ENCODE measurements at places on chromosomes 5 and 9.
A peak's percentile ranks its signal among the peaks of the same experiment; 100 is the strongest.

DNA sequence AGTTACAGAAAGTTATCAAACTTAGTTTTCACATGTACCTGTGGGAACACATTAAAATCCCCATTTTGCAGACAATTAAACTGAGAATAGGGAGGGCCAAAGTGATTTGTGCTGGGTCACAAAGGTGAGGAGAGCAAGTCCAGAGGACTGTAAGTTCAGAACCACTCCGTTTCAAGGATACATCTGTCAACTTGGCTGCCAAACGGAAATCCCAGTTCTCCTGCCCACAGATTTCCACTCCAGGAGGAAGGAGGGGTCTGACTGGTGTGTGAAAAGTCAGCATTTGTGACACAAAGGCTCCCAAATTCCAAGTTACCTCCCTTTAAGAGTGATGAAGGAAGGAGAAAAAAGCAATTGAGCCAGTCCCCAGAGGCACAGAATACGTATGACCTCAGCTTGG lies 42.3 kb downstream of the PRELID2 start:
- no peak for DNase-seq

DNA sequence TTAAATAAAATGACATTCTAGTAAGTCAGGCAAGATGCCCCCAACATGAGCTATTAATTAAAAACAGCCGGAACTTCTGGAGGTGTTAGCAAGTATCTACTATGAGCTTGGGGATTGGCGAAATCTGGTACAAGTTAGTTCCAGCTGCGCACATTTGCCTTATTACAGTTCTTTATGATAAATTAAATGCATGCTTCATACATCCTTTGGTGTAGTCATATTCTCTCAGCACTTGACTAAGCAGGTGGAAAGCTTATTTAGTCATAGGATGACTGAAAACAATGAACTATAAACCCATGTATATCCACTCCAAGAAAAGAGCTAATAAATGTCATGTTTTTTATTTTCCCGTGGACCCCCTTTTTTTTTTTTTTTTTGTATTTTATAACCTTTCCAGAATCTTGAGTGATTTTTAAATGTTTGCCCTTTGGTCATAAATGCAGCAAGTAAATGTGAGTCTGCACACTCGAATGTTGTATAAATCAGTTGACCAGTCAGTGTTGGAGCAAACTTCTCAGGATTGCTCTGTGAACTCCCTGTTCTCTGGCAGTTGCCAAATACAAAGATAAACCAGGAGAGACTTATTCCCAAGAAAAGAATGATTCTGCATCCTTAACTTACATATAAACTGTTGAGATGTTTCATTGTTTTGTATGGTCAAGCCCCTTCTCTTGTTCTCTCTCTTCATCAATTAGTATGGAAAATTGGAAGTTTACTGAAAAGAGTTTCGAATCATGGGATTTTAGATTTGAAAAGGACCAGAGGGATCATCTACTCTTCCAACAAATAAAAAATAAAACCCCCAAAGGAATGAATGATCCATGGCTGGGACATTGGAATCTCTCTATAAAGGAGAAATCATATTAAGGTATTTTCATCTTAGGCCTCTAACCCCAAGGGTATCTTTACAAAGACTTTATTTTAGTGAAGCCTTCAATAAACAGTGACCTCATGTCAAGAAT lies 38.3 kb downstream of the PIK3R1 start:
- no peak for DNase-seq

DNA sequence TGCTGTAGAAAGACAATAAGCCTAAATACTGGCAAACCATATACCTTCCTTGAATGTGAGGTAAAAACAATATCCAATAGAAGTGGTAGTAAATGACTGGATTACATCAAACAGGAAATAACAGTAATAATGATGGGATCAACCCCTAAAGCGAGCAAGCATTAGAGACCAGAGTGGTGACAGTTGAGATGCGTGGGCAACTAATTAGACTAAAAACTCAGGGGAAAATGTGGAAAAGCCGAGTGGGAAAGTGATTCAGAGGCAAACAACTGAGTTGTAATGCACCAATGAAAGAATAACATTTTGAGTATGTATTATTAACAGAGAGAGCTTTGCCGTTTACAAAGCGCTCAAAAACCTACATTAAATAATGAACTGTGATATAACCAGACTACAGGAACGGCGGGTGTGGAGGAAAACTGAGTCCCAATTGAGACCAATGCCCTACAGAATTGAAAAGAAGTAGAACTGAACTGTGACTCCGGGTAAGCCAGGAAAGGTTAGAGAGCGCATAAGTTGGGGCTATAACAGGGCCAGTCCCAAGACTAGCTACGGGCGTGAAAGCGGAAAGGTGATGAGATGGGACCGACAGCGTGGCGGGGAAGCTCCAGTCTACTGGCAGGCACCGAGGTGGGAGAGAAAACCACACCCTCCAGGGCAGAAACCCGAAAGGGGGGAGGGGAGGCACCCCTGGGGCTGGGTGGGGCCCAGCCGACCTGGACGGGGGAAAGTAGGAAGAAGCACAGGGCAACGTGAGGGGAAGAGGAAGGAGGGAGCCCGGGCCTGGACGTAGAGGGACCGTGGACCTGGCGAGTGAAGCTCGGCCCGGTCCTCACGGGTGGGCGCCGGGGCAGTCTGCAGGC lies 592 bp downstream of the UBAP2 start:
- DNase-seq, result peak; percentile 14

DNA sequence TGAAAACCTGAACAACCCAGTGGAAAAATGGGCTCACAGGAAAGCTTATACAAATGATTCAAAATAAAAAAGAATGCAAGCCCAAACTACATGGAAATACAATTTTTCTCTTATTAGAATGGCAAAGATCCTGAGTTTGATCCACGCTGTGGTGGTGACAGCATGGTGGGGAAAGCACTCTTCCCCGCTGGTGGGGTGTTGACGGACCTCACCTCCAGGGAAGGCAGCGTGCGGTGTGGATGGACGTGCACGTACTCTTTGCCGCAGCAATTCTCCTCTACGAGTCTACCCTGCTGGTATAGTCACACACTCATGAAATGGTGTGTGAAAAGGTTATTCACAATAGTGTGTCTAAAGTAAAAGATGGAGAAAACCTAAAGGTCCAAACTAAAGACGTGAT lies 5.9 kb upstream of the ZFP62 start:
- no peak for DNase-seq

GRCh38 chr5:133992429-133993155 lies 12.2 kb downstream of the VDAC1 start:
- DNase-seq, result no peak

GRCh38 chr5:123538670-123539459 lies 26.9 kb downstream of the CSNK1G3 start:
- DNase-seq, result peak; percentile 26

DNA sequence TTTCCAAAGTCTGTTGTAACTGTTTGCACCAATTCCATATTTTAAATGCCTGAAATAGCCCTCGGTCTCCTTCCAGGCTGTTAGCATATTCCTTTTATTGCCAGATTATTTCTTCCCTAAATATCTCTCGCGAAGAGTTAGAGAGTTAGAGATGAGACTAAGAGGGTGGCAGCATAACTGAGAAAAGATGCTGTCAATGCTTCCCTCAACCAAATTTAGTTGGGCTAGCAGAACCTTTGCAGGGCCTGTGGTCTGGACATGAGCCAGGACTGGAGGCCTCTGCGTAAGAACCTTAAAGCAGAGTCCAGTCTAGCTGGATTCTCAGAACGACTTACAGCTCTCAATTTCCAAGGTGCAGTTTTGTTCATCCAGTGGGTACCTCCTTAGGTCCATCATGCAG lies 135.9 kb downstream of the GABRB2 start:
- DNase-seq, result no peak

DNA sequence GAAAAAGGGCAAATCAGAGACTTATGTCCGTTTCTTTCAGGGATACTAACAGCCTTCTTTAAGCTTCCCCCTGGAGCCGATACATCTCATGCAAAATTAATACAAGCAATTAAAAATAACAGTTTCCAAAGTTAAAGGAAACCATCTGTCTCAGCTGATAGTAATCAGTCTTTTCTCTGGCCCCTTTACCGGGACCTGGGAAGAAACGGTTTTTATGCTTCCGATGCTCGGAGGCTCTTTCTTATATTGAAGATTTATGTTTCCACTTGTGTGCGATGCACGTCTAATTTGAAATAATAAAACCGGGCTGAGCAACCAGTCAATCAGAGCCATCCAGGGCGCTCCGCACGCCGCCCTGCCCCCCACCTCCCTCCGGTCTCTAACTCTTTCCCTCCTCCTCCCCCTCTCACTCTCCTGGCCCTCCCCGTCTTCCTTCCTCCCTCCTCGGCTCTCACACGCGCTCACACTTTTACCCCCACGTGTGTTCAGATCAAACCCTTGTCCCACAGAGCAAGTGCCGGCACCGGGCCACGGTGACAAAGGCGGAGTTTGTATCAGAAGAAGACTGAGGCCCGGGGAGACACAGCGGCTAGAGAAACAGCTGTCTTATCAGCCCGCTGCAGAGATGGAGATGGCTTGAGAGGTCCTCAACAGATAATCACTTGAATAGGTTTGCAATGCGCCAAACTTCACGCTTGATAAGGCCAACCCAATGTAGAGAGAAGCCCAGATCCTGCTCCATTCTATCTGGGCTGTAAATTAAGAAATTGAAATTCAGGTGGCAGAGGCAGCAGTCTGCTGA lies 5.1 kb upstream of the ELAVL2 start:
- DNase-seq, result no peak

DNA sequence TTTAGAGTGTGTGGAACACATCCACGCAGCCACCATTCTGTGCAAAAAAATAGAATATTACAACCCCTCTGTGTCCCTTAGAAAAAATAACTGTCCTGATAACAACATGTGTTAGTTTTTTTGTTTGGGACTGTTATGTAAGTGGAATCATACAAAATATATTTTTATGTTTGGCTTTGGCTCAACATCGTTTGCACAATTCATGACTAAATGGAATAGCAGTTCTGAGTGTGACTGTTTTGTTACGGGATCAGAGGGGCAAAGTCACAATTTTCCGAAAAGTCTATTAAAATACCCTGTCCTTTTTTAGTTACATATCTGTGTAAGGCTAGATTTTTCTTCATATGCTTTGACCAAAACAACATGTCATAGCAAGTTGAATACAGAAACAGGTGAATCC lies 12.8 kb downstream of the MTREX start:
- no peak for DNase-seq

DNA sequence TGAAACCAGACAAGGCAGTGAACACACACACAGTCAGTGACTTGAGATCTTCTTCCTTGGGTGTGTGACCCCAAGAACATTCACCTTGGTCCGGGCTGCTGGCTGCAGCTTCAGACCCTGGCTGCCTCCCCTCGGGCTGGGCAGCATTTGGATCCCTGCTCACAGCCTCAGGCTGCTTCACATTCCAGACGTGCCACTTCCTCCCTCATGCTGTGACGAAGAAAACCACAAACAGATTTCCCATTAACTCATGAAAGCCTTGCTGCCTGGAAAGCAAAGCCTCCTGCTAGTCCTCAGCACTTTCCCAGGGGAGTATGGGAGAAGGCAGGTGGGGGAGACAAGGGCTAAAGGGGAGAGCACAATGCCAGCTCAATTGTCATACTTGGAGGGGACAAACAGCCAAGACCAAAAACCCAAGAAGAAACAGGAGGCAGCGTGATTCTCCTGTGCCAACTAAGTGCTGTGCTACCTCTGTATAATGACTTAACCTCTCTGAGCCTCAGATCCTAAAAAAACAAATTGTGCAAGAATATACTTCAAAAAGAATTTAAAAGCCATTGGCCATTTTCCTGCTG lies 594.6 kb upstream of the BRINP1 start:
- peak; percentile 75 for DNase-seq

DNA sequence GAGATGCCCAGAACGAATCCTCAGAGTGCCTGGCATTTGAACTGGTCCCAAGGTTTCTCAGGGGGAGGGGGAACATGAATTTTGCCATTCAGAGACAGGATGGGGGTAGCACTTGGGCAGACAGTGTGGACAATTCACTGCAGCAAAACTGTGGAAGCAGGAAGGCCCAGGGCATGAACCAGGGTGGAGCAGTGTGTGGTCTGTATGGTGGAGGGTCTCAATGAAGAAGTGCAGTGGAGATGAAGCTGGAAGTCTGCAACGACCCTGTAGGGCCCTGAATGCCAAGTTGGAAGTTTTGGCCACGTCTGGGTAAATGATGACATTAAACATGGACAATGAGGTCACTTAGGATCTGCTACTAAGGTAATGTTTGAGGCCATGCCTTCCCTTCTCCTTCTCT lies 273.9 kb downstream of the CDK5RAP2 start:
- DNase-seq, result no peak

- no peak for DNase-seq
These were observed 459.6 kb downstream of the ACTL7B start for GRCh38 chr9:108396193-108396592.

GRCh38 chr5:103866169-103866568 lies 303.6 kb upstream of the NUDT12 start:
- DNase-seq, result peak; percentile 9

DNA sequence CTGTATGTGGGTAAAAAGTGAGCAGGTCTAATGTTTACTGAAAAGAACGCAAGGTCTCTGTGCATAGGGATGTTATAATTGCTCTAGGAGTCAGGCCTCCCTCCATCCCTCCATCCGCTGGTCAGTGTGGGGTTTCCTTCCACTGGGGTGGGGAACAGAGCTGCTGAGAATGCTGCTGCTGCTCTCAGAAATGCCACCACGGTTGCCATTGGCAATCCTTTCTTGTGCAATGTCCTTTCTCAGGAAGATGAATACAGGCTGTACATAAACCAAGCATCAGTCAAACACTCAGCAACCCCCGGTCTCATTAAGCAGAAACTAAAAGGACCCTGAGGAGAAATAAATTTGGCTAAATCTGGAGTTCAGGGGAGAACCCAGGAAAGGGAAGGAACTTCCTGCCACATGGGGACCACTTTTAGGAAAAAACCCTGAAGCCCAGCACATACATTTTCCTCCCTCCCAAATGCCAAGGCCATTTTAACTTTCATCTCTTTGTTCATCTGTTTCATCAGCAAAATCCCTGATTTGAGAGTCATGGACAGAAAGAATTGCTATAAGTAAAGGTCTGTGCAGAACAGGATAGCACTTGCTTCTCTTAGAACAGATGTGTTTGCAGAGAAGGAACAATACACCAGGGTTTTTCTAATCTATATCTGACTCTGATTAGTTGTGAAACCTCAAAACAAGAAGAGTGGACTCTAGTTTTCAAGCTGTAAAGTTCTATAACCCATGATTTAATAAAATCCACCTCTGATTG lies 70.4 kb upstream of the SLC1A3 start:
- no peak for DNase-seq

DNA sequence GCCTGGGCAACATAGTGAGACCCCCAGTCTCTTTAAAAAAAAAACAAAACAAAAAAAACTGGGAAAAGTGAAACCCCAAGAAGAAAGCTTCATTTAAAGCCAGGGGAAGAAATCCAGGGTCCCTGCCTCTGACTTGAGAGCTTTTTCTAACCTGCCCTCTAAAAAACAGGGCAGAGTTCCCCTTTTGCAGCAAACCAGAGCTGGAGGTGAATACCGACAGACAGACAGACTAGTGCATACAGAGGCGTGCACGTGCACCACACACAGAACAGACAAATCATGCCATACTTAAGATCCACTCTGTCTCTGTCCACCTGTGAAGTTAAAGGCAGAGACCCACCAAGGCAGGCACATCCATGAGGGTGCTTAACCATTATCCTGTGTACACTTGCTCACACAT lies 11.7 kb upstream of the AQP3 start:
- no peak for DNase-seq

DNA sequence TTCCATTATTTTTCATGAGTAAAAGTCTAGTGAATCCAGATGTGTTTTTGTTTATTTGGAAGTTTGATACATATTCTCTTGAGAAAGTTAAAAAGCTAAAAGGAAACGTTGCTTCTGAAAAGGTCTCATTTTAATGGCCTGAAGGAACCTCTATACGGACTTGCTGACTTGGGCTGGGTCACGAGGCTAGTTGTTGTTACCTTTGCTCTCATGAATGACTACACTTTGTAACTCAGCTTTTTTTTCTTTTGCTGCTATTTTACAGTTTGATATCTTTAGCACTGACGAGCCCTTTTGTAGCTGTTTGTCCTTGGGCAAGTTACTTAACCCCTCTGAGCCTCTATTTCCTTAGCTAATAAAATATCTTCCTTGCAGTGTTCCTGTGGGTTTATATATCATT lies 211.5 kb downstream of the PCSK5 start:
- no peak for DNase-seq
